ENCODE measurements at places on chromosomes 16 and 17.

DNA sequence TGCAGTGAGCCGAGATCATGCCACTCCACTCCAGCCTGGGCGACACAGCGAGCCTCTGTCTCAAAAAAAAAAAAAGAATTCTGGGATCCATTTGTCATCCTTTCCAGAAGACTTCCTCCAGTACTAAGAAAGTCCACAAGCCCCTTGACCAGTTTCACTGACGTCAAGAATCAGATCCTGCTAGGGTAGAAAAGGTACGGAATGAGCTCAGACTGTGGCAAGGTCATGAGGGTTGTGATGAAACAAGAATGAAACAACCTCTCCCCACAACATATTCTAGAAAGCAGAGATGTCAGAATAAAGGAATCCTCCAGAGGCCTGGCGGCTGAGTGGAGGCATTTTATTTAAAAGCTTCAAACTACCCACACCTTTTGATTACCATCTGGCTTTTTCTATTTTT, 29.9 kb downstream of the TRAF4 start:
- DNase-seq = no peak

- no peak for DNase-seq
Observed at GRCh38 chr16:12658506-12658905, 145.2 kb downstream of the CPPED1 start.

GRCh38 chr17:19727501-19728078, 11.2 kb upstream of the SLC47A2 start:
- no peak for DNase-seq

GRCh38 chr17:64161380-64162176, 31.6 kb upstream of the ERN1 start:
- DNase-seq = no peak

DNA sequence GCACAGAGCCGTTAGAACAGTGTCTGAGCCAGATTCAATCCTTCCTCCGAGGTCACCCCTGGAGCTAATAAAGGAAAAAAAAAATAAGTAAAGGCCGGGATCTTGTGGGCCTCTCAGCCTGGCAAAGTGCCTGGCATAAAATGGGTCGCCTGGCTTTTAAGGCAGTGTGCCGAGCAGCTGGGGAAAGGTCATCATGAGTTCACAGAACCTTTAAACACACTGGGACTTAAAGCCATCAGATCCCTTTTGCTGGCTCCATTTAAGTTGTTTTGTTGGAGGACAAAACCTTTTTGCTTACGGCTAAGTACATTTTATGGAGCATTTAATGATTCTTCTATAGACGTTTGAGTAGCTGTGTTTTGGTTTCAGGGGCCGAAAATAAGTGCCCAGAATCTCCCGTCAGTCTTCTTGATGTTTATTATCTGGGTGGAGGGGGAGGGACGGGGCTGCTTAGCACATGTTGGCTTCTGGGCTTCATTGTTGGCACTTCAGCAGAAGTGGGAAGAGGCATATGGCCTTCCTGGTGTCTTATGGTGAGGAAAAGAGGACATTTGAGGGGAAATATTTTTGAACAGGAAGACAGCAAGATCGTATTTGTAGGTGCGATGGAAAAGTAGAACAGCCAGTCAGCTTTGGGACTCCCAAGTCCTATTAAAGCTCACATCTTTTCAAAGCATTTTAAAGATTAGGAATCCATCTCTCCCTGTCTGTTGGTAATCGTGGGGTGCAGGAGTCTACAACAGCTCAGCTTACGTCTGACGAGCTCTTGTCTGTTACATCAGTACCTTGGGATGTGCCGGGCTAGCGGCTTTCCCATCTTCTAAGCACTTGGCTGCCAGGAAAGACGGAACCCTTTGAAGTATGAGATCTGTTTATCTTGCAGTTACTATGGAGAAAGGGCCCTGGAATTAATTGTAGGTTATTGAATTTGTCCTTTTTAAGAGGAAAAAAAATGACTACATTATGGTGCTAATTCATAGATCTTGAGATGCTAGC, 31.1 kb downstream of the RBFOX1 start:
- DNase-seq = no peak

- DNase-seq = no peak
Observed at GRCh38 chr16:8199390-8199789, 390.9 kb downstream of the TMEM114 start.

- DNase-seq = no peak
Observed at GRCh38 chr17:81572563-81573168, 20.5 kb upstream of the FAAP100 start.

GRCh38 chr17:72525225-72526015, 404.6 kb downstream of the SOX9 start:
- no peak for DNase-seq

DNA sequence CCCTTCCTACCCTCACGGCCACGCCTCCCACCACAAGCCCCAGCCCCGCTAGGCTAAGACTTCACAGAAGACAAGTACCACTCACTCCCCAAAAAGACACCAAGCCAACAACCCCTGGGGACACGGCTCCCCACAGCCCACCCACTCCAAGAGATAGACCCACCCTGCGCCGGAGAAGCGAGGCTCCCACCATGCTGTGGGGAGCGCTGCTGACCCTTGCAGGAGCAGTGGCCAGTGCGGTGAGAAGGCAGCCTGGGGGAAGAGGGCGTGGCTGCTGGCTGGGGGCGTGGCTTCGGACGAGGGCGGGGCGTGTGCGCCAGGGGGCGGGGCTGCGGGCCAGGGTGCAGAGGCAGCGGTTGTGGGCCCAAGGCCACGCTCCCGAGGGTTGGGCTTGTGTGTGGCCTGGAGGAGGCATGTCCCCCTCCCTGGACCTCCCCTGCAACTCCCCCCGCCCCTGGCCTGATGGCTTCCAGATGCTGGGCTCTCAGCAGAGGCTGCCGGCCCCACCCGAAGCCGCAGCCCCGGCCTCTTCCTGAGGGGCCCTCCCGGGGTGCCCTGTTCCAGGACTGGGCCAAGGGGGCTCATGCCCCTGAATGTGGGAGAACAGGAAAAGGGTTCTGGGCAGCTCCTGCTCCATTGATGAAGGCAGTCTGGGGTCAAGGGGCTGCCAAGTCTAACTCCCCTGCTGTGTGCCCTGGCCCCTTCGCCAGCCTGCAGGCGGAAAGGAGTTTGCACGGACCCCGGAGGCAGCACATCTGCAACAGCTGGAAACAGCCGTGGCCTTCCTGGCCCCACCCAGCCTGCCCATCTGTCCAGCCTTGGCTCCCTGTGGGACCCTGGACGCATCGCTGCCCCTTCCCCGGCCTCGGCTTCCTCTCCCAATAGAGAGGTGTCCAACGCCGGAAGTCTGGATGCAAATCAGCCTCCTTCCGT, 9.1 kb downstream of the TFAP4 start:
- no peak for DNase-seq

DNA sequence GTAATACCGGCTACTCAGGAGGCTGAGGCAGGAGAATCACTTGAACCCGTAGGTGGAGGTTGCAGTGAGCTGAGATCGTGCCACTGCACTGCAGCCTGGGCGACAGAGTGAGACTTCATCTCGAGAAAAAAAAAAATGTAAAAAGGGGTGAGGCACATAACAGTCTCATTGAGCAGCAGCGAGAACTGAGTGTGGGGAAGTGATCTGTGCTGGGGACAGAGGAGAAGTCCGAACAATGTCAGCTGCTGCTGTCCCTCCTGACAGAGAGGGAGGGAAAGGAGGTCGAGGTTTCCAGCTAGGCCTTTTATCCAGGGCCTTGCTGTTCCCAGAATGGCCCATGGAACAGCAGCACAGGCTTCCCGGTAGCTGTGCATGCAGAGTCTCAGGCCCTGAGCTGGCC, 14.0 kb downstream of the C16orf74 start:
- DNase-seq = no peak

DNA sequence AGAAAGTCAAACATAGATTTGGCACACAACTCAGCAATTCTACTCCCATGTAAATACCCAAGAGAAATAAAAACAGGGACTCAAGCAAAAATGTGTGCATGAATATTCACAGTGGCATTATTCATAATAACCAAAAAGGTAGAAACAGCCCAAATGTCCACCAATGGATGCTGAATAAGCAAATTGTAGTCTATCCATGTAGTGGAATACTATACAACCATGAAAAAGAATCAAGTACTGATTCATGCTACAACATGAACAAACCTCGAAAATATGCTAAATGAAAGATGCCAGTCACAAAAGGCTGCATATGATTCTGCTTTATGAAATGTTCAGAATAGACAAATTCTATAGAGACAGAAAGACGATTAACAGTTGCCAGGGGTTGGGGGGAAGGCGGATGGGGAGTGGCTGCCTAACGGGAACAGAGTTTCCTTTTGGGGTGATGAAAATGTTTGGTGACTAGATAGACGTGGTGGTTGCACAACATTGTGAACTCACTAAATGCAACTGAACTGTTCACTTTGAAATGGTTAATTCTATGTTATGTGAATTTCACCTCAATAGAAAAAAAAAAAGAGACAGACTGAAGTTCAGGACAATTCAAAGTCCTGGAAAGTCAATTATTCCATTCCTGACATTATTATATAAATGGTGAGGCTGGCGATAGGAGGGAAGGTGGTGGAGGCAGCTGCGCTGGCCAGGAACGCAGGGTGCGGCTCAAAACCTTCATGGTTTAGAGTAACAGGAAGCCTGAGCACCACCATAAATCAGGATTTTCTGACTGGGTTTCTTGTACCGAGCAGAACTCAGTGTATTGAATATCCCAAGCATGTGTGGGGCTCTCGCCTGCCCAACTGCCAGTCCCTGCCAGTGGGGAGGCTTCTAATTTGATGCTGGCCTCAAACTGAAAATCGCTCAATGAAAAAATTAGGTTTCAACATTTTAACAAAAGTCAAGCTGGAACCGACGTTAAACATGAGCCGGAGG, 300.9 kb downstream of the C16orf95 start:
- no peak for DNase-seq

DNA sequence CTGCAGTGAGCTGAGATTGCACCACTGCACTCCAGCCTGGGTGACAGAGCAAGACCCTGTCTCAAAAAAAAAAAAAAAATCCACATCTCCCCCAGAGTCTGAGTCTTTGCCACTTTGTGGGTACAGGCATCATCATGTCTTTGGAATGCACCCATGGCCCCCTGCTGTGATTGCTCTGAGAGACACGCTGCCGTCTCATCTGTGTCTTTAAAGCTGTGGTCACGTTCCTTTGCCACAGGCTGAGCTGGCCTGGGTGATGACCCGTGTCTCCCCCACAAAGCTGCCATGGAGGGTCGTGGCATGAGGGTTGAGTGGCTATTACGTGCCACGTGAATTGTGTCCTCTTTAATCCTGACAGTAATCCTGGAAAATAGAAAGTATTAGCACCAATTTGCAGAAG, 20.2 kb downstream of the CRISPLD2 start:
- no peak for DNase-seq

DNA sequence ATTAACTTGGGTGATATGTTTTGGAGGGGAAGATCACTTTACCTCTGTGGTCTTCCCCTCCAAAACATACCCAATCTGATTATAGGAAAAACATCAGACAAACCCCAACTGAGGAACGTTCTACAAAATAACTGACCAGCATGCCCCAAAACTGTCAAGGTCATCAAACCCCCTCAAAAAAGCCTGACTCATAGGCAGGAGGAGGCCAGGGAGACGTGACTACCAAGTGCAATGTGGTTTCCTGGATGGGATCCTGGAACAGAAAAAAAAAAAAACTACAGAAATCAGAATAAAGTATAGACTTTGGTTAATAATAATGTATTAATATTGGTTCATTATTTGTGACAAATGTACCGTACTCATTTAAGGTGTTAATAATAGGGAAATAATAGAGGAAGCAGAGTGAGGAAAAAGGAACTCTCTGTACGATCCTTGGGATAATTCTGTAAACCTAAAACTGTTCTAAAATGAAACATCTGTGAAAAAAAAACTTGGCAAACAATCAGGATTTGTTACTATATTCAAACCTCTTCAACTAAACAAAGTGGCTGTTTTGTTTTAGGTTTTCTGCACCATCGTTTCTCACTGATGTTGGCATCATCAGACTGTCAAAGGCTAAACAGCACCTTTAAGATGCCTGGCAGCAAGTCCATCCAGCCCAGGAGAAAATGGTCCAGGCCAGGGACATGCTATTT, 266.7 kb upstream of the SDK2 start:
- DNase-seq = no peak

- no peak for DNase-seq
Observed at GRCh38 chr17:351875-352420, 659 bp downstream of the RPH3AL start.

DNA sequence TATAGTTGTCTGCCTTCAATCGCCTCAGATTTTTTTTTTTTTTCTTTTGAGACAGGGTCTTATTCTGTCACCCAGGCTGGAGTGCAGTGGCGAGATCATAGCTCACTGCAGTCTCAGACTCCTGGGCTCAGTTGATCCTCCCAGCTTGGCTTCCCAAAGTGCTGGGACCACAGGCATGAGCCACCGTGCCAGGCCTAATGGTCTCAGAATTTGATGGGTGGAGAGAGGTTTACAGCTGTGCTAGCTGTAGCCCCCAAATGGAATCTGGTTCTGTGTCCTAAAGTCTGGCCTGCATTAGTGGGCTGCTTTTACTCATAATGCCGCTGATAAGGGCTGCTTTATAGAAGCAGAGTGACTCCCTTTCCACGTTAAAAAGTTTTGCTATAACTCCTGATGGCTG, 5.1 kb downstream of the ZNRF1 start:
- DNase-seq = no peak

DNA sequence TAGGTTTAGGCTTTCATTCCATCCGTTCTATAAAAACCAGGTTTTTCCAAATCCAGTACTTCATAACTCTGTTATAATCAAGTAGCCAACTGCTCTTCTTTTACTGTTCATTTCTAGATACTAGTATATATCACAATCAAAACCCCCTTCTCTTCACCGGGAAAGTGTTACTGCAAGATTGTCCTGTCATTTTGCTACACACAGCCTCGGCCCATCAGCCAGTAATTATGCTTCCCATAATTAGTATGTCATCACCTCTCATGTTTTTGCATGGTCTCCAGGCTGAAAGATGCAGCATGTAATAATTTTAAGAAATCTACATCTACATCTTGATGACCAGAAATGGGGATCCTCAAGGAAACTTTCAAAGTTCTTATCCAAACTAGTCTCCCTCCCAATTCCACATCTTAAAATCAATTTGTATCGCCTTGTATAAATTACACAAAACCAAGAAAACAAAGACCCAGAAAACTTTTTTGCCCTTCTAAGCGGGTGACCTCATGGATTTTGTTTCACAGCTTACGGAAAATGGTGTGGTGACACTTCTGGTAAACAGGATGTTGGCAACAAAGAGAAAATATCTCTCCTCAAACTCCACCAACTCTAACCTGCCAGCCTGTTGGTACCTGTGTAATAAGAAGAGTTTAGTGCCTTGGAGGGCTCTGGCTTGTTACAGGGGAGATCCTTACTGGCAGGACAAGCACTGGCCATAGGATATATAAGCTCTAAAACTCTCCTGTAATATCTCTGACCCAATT, 9.3 kb downstream of the TACO1 start:
- DNase-seq = peak; percentile 51
